NCI-H1048 (cell line): ENCODE measurements at places on chromosomes 1 and 21.
A peak's percentile ranks its signal among the peaks of the same experiment; 100 is the strongest.

GRCh38 chr1:81758181-81758580 lies 42.6 kb upstream of the ADGRL2 start:
- DNase-seq = no peak

DNA sequence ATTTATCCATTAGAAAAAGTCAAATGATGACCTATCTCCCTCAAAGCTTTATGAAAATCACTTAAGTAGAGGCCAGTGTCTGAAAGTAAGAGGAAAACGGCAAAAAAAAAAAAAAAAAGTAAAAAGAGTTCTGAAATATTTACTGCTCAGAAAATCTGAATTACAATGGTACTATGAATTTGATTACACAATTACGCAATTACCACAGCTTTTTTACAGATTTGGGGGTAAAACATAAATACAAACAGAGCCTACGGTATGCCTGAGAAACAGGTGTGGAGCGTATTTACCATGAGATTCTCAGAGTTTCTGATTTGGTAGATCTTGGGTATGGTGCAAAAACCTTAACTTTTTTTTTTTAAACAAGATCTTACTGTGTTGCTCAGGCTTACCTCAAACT lies 15.9 kb upstream of the FBXO28 start:
- DNase-seq = no peak

- no peak for DNase-seq
Measured at GRCh38 chr1:244104309-244105060, 53.4 kb downstream of the ZBTB18 start.

- no peak for DNase-seq
Measured at GRCh38 chr1:166511761-166512160, 327.5 kb upstream of the POGK start.

DNA sequence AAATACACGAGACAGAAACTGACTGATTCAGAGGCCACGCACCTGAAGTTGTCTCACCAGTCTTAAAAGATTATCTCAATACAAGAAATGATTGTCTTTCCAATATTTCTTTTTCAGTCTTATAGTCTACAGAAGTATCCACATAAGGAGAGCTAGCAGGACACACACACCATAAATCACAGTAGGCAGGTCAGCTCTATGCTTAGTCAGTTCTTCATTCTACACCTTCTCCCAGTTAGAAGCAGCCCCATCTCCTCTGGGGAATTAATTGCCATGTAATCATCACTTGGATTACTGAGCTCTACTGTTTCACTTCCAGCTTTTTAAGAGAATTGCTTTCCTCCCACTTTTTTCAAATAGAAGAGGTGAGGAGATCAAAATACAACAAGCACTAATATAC lies 59.6 kb downstream of the SMYD3 start:
- DNase-seq = no peak

DNA sequence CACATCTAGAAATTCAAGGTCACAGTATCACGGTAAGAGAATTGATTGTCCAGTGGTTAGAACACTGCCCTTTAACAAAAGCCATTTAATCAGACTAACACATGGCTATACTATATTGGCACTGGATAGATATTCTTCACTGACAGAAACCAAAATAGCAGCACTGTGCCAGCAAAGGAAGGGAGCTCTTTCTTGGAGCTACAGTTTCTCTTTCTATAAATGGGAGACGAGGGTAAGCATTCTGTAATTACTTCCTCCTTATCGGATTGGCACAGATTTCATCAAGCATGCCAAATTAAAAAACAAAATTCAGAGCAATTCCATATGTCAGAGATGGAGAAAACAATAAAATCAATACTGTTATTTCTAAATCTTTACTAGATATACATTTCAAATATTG lies 115.7 kb upstream of the CACYBP start:
- DNase-seq = no peak

- DNase-seq = no peak
Measured at GRCh38 chr1:35269201-35269988, 886 bp downstream of the ZMYM4 start.

DNA sequence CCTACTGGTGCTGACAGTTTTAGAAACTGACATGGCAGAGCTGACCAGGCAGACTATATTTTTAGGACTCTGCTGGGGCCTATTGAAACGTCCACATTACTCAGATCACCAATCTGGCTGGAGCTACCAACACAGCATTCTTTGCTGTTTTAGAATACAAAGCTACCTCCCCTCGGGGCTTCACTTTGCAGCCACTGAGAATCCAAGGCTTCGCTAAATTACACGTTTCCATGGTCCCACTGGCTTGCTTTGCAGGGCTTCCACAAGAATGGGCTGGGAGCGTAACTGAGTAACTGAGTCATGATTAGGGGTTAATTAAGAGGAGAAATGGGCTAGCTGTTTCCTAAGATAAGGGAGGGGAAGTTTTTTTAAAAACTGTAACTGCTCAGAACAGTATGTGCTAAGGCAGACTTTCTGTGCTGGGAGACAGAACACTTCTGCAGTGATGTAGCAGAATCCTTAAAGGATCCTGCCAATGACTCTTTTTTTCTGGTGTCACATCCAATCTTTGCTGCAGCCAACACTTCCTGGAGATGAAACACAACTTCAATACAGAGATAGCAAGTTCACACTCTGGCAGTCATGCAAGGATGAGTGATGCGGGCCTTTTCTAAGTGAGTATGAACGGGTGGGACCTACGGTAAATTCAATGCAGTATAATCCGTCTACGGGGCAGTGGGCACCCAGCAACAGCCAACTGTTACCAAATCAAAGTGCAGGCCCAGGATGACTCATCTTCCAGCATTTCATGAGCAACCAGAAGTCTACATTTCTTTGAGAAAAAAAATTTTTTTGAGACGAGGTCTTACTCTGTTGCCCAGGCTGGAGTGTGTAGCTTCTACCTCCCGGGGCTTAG lies 21.5 kb downstream of the NDUFS5 start:
- no peak for DNase-seq

GRCh38 chr1:202264300-202264699 lies 70.7 kb downstream of the LGR6 start:
- no peak for DNase-seq

GRCh38 chr1:111864862-111865261 lies 109.2 kb downstream of the DDX20 start:
- no peak for DNase-seq

GRCh38 chr1:8364528-8365442 lies 46.9 kb downstream of the SLC45A1 start:
- no peak for DNase-seq

GRCh38 chr1:200684015-200684414 lies 14.3 kb upstream of the DDX59 start:
- no peak for DNase-seq

GRCh38 chr1:237975376-237975775 lies 84.7 kb upstream of the ZP4 start:
- DNase-seq = no peak

GRCh38 chr1:170970256-170970655 lies 34.9 kb downstream of the MROH9 start:
- no peak for DNase-seq

- DNase-seq = peak; percentile 38
Measured at GRCh38 chr21:19321688-19322087, 918.1 kb upstream of the TMPRSS15 start.

GRCh38 chr1:30760596-30761324 lies 3.2 kb upstream of the LAPTM5 start:
- DNase-seq = no peak

GRCh38 chr1:99645699-99646531 lies at the start of gene PALMD:
Gene PALMD (plus strand): TSS chr1:99646113. CDS start chr1:99646318, 205 bp downstream.
- DNase-seq = no peak

DNA sequence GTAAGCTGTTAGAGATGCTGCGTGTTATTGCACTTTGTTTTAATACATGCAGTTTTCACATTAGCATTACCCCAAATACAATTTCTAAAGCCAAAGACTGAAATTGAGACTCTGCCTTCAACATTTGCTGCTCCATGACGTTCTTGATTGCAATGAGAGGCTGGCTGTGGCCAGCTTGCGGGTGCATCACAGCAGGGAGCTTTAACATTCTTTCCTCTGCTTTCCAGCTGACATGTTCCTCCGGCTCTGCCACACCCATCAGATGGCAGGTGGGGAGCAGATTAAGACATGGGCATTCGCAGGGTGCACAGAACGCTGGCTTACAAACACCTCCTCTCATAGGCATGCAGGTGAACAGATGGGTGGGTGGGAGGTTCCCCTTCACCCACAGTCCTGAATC lies 314.1 kb downstream of the DISC1 start:
- no peak for DNase-seq

- no peak for DNase-seq
Measured at GRCh38 chr1:17875882-17876280, 120.7 kb downstream of the ACTL8 start.

DNA sequence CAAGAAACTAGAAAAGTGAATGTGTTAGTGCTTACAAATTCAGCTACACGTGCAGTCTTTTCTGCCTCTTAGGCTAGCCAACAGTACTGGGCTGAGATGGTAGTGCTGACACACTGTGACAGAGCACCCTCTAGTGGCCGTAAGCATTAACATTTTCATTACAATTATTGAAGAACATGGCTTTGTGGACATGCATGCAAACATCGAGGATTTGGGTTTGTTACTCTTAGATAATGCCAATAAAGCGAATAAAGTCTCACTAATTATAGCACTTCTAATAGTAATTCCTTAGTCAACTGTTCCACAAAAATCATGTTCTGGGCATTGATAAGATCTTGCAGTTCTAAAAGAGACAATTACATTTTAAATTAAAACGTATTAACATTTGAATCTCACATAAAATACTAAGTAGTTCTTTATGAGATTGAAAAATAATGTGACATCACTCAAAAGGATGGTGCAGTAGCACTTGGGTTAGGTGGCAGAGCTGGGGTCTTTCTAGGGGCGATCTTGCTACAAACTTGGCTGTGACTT lies 47.1 kb downstream of the MYSM1 start:
- peak; percentile 5 for DNase-seq

DNA sequence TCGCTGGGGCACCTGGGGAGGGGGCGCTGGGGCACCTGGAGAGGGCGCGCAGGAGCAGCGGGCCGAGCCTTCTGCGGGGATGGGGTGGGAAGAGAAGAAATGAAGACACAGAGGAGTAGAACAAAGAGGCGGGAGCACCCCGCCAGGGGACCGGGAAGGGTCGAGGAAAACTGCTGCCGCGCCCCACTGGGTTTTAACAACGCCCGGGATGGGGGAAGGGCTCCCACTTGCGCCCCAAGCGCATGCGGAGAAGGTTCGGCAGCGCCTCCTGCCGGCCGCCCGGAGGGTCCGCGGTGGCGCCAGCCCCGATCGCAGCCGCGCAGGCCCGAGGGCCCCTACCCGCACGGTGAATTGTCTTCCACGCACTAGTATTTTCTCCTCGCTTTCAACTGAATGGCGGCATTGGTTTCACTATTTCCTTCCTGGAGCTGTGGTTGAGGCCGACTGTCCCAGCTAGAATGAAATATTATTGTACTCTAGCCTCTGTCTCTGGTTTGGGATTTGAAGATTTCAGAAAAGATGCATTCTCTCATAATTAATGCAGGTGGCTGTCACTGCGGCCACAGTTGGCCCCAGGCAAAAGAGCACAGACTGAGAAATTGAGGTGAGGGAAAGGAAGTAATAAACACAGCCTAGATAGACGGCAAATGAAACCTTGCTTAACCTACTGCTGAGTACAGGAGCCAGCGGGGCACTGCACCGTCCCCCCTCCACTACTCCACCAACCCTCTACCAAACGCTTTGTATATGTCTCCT lies 57.3 kb downstream of the MAB21L3 start:
- DNase-seq = peak; percentile 82

GRCh38 chr1:183310753-183311479 lies 107.3 kb downstream of the NMNAT2 start:
- peak; percentile 42 for DNase-seq

- DNase-seq = no peak
Measured at GRCh38 chr1:241918879-241919278, 38.7 kb upstream of the BECN2 start.

GRCh38 chr1:226520640-226521355 lies 27.8 kb upstream of the STUM start:
- no peak for DNase-seq

DNA sequence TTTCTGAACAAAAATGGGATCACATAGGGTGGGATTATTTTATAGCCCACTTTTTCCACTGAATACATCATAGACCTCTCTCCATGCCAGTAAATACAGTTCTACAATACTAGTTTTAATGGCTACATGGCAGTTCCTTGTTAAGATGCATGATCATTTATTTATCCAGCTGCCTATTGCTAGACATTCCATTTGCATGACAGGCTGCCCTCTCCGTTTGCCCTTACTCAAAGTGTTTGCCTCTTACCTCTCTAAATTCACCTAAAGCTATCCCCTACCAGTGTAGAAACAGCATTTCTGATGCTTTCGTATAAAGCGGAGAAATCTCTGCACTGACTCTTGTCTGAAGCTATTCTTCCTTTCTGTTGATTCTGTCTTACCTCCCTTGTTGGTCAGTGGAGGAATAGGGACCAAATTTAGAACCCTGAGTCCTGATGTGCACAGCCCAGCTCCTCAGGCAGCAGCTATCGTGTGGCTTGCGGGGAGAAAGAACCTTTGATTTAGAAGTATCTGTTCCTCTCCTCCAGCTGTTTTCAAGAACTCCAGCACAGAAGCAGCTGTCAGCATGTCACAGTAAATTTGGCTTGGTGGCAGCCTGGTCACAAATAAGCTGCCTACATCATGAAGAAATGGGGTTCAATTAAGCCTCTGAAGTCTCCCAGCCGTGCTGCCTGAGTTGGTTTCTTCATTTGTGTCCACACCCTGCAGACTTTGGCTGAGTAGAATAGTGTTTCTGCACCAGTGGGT lies 337.3 kb downstream of the PRDM2 start:
- no peak for DNase-seq

DNA sequence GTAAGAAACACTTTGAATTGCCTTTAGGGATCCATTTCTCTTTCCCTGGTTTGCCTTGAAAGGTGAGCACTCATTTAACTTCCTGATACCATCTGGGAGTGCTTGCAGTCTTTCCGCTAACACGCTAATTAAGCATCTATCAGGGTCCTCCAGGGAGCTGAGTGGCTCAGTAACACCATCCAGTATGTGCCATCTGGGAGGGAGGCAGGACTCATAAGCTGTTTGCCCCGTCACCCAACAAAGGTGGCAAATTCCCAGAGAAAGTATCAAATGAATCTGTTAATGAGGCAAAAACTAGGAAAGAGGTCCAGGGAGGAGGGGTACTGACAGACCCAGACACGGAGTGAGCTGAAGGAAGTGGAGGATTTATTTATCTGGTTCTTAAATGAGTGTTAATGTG lies 430.9 kb downstream of the HLX start:
- DNase-seq = no peak

- DNase-seq = no peak
Measured at GRCh38 chr1:179366093-179366800, 476 bp downstream of the AXDND1 start.

GRCh38 chr1:175413367-175413766 lies 220.8 kb upstream of the KIAA0040 start:
- no peak for DNase-seq
